Transverse colon (tissue), 4 donors: ENCODE measurements at places on chromosomes 16 and 17.
A peak's percentile ranks its signal among the peaks of the same experiment; 100 is the strongest.

DNA sequence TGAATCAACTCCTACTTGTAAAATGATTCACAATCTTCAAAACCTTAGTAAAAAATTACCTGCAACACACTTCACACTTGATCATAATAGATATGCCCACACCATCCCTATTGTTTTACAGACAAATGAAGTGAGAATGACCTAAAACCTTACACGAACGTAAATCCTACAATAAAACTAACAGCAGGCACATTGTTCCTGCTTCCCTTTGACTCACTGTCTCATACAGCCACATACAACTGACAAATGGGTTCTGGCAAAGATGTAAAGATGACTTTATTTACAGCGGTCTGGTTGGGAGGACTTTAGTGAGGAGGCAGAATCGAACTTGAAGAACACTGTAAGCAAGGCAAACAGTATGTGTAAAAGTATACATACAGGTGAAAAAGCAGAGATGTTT is 188.7 kb downstream of the MYO1D start:
- no peaks in the 10 kb centered on the region for H3K36me3 ChIP-seq
- no peak overlapping the region for H3K27ac ChIP-seq
- no peak overlapping the region for H3K4me3 ChIP-seq
- DNase-seq: no peak

DNA sequence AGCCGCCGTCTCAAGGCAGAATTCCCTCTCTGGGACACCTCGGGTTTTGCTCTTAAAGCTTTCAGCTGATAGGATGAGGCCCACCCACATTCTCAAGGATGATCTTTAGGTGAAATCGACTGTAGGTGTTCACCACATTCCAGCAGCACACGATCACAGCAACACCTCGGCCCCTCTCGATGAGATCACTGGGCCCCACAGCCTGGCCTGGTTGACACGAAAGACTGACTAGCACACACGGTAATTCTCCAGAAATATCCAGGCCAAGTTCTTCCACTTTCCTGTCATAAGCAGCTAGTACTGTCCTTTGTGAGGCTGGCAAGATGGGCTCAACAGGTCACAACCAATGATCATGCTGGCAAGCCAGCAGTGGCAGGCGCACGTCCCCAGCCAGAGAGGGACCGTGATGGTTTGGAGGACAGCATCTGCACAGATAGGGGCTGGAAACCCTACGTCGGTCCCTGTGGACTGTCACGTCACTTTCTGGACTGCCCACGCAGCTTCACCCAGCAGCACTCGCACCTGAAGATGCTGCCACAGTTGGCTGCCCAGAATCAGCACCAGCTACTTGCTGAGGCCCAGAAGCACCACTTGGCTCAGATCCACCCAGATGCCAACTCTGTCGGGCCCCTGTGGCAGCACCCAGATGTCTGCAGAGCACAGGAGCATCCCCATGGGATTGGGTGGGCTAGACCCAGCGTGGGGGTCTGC is 17.4 kb downstream of the TMC6 start:
- H3K36me3 ChIP-seq: no peaks in the 10 kb centered on the region
- no peak for DNase-seq
- no peak overlapping the region for H3K27ac ChIP-seq
- no peaks in the 10 kb centered on the region for H3K27me3 ChIP-seq
- H3K4me1 ChIP-seq: no peaks in the 10 kb centered on the region

DNA sequence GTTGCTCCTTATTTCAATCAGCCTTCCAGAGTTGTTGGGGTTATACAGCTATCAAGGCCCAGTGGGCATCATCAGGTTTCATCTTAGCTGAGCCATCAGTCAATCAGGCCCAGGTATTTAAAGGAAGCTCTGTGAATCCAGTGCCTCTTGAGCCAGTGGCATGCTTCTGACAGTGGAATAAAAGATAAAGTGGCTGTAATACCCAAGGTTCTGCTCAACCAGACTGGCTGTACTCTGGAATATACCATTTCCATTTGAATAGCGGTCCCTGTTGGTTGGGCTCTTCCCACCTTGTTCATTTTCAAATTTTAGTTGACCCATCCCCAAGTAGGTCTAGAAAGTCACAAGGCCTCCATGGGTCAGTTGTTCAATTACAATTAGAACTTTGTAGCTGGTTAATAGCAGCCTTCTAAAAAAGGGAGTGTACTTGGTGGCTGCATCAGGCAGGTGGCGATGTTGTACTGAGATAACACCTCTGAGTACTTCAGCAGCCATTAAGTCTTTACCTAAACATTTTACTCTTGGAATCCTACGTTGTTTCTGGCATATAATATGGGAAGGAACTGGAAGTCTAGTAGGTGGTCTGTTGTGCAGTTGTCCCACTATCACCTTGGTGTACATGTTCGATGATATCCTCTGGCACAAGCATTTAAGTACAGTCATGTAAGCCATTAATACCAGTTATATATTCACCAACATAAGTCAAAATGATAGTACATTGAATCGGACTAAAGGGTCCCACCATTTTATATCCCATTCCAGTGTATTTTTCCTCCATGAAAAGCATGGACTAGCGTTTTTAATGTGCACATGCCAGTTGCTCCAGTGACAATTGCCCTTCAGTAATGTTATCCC is 294.1 kb downstream of the BCAS3 start:
- H3K4me1 ChIP-seq: no peaks in the 10 kb centered on the region
- no peak overlapping the region for H3K4me3 ChIP-seq
- no peaks in the 10 kb centered on the region for H3K27me3 ChIP-seq
- DNase-seq: peak; percentile 28
- no peaks in the 10 kb centered on the region for H3K36me3 ChIP-seq

GRCh38 chr17:57535249-57535966 is 209.7 kb downstream of the CCDC182 start:
- H3K36me3 ChIP-seq: no peaks in the 10 kb centered on the region
- no peak overlapping the region for H3K4me3 ChIP-seq
- peaks cover 24% of the 10 kb centered on the region for H3K4me1 ChIP-seq
- no peaks in the 10 kb centered on the region for H3K27me3 ChIP-seq

GRCh38 chr16:6498858-6499257 is 833.8 kb upstream of the RBFOX1 start:
- H3K27me3 ChIP-seq: no peaks in the 10 kb centered on the region
- DNase-seq: no peak
- H3K36me3 ChIP-seq: no peaks in the 10 kb centered on the region
- no peak overlapping the region for H3K27ac ChIP-seq

GRCh38 chr17:38745545-38745944 is 2.6 kb downstream of the PCGF2 start:
- DNase-seq: no peak
- no peak overlapping the region for H3K4me3 ChIP-seq
- peaks cover 78% of the 10 kb centered on the region for H3K4me1 ChIP-seq
- no peaks in the 10 kb centered on the region for H3K36me3 ChIP-seq
- H3K27me3 ChIP-seq: no peaks in the 10 kb centered on the region
- peak overlapping the region; percentile 21 for H3K27ac ChIP-seq

GRCh38 chr17:43392397-43392796 is 6.4 kb upstream of the ARL4D start:
- no peaks in the 10 kb centered on the region for H3K27me3 ChIP-seq
- peaks cover 14% of the 10 kb centered on the region for H3K4me1 ChIP-seq
- no peaks in the 10 kb centered on the region for H3K36me3 ChIP-seq

- H3K36me3 ChIP-seq: no peaks in the 10 kb centered on the region
- peaks cover 27% of the 10 kb centered on the region for H3K4me1 ChIP-seq
- H3K27ac ChIP-seq: peak overlapping the region; percentile 98
- H3K4me3 ChIP-seq: peak overlapping the region; percentile 94
- H3K27me3 ChIP-seq: no peaks in the 10 kb centered on the region
Observed at GRCh38 chr16:57185446-57185944, 344 bp downstream of the PSME3IP1 start.

GRCh38 chr17:17111401-17112393 is 69.4 kb downstream of the MPRIP start:
- peaks cover 41% of the 10 kb centered on the region for H3K4me1 ChIP-seq
- no peak overlapping the region for H3K4me3 ChIP-seq
- no peaks in the 10 kb centered on the region for H3K27me3 ChIP-seq
- no peak overlapping the region for H3K27ac ChIP-seq
- no peak for DNase-seq
- H3K36me3 ChIP-seq: no peaks in the 10 kb centered on the region

- no peaks in the 10 kb centered on the region for H3K27me3 ChIP-seq
- H3K27ac ChIP-seq: no peak overlapping the region
- no peak overlapping the region for H3K4me3 ChIP-seq
- DNase-seq: no peak
- peaks cover 17% of the 10 kb centered on the region for H3K4me1 ChIP-seq
Observed at GRCh38 chr17:29394761-29395160, 4.6 kb downstream of the TAOK1 start.

DNA sequence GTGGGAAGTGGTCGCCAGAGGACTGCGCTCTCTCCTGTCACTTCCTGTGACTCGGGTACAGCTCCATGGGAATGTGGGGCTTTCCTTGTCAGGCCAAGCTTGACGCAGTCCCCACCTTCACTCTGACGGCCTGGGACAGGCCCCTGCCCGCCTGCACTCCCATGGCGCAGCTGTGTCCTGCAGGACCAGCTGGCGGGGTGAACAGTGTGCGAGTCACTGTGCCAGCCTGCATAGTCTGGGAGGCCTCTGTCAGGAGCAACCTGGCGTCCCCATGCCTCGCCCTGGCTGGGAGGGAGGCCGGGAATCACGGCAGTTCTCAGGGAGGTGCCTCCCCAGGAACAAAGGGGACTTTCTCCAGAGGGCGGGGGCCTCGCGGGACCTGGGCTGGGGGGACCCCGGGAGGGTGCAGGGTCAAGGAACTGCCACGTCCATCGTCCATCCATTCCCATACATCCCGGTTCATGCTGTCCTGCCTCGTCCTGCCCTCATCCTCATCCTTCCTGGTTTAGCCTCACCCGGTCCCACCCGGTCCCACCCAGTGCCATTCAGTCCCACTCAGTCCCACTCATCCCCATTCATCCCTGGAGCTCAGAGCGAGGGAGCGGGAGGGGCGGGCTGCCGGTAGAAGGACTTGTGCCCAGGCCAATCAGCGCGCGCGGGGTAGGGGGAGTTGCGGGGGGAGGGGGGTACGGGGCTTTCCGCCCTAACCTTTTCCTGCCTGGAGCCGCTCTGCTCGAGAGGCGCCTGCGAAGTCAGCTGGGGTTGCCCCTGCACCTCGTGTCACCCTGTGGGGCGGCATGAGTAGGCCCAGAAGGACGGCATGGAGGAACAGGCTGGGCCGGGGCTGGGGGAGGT is 13.4 kb downstream of the FLYWCH1 start:
- H3K36me3 ChIP-seq: peaks cover 4% of the 10 kb centered on the region
- H3K27ac ChIP-seq: no peak overlapping the region
- H3K27me3 ChIP-seq: no peaks in the 10 kb centered on the region
- no peak for DNase-seq

- no peaks in the 10 kb centered on the region for H3K36me3 ChIP-seq
- H3K4me1 ChIP-seq: no peaks in the 10 kb centered on the region
- no peak for DNase-seq
- H3K27ac ChIP-seq: no peak overlapping the region
- no peaks in the 10 kb centered on the region for H3K27me3 ChIP-seq
Observed at GRCh38 chr16:56005958-56006357, 130.8 kb upstream of the CES5A start.

- no peaks in the 10 kb centered on the region for H3K27me3 ChIP-seq
- H3K4me1 ChIP-seq: no peaks in the 10 kb centered on the region
- H3K4me3 ChIP-seq: no peak overlapping the region
- DNase-seq: no peak
Observed at GRCh38 chr17:78812855-78813254, 27.8 kb downstream of the USP36 start.

- H3K4me3 ChIP-seq: no peak overlapping the region
- no peaks in the 10 kb centered on the region for H3K4me1 ChIP-seq
- DNase-seq: no peak
- peak overlapping the region; percentile 51 for H3K27ac ChIP-seq
- no peaks in the 10 kb centered on the region for H3K27me3 ChIP-seq
Observed at GRCh38 chr16:56252835-56253234, 61.5 kb downstream of the GNAO1 start.

DNA sequence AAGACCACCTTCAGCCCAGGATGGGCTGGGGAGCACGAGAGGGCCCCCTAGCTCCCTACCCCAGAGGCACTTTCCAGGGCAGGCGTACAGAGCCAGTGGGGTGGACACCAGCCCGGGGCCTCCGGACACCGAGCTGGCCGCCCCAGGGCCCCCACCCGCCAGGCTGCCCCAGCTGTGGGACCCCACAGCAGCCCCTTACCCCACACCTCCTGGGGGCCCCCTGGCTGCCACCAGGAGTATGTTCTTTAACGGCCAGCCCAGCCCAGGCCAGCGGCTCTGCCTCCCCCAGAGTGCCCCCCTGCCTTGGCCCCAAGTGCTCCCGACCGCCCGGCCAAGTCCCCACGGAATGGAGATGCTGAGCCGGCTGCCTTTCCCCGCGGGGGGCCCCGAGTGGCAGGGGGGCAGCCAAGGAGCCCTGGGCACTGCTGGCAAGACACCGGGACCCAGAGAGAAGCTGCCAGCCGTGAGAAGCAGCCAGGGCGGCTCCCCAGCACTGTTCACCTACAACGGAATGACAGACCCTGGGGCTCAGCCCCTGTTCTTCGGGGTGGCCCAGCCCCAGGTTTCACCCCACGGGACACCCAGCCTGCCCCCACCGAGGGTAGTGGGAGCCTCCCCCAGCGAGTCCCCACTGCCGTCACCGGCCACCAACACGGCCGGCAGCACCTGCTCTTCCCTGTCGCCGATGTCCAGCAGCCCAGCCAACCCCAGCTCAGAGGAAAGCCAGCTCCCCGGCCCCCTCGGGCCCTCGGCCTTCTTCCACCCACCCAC is 24.3 kb upstream of the ZFPM1 start:
- DNase-seq: no peak
- peaks cover 50% of the 10 kb centered on the region for H3K27me3 ChIP-seq
- H3K27ac ChIP-seq: no peak overlapping the region
- H3K4me1 ChIP-seq: no peaks in the 10 kb centered on the region
- no peaks in the 10 kb centered on the region for H3K36me3 ChIP-seq

- H3K4me1 ChIP-seq: peaks cover 33% of the 10 kb centered on the region
- H3K4me3 ChIP-seq: no peak overlapping the region
- no peak overlapping the region for H3K27ac ChIP-seq
- H3K27me3 ChIP-seq: peaks cover 60% of the 10 kb centered on the region
Observed at GRCh38 chr16:1333854-1334700, 632 bp downstream of the BAIAP3 start.

DNA sequence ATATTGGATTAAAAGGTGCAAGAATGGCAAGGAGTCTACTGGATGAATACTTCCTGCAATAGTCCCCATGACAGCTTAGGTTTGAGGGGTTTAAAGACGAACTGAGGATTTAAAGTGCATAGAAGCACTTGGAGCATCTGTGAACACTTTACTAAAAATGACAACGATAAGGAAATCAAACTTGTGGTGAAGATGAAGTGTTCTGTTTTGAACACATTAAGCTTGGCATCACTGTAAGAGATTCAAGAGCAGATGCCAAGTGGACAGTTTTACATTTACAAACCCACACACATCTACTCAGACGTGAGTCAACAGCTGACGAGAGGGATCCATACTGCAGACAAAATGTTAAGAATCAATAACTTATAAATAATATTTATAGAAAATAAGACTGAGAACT is 918.7 kb downstream of the CDH11 start:
- no peak overlapping the region for H3K27ac ChIP-seq
- DNase-seq: no peak
- no peak overlapping the region for H3K4me3 ChIP-seq
- no peaks in the 10 kb centered on the region for H3K27me3 ChIP-seq
